ENCODE measurements at places on chromosomes 5 and 9. TPM values are rescaled to one million over a fixed set of nuclear protein-coding genes. Genes with fewer than 3 reads are reported as not detected.

- DNase-seq: no peak
Measured at GRCh38 chr5:19140276-19140675, 847.7 kb downstream of the CDH18 start.

- DNase-seq: no peak
Measured at GRCh38 chr9:108021096-108021710, 531.6 kb upstream of the KLF4 start.

GRCh38 chr5:143244990-143245389 lies 158.5 kb downstream of the NR3C1 start:
- no peak for DNase-seq

The C9orf50 gene
- not detected for total RNA-seq

- DNase-seq: no peak
Measured at GRCh38 chr5:90519081-90519480, 10.3 kb downstream of the LYSMD3 start.

All from prostate gland (tissue), 2 donors.